ENCODE measurements at places on chromosomes 3 and 15. TPM values are rescaled to one million over a fixed set of nuclear protein-coding genes. Genes with fewer than 3 reads are reported as not detected.

The PLSCR2 gene
- not detected for polyA plus RNA-seq

- H3K4me3 ChIP-seq: no peak overlapping the region
- DNase-seq: no peak
- H3K36me3 ChIP-seq: no peaks in the 10 kb centered on the region
- no peak overlapping the region for H3K27ac ChIP-seq
- no peaks in the 10 kb centered on the region for H3K27me3 ChIP-seq
Measured at GRCh38 chr3:152205097-152205593, 63.6 kb upstream of the MBNL1 start.

The KBTBD8 gene
- 0.26 TPM for polyA plus RNA-seq

GRCh38 chr3:126101521-126101982 is 17.6 kb upstream of the SLC41A3 start:
- H3K4me3 ChIP-seq: no peak overlapping the region
- H3K27ac ChIP-seq: no peak overlapping the region
- no peaks in the 10 kb centered on the region for H3K4me1 ChIP-seq
- H3K36me3 ChIP-seq: no peaks in the 10 kb centered on the region
- H3K27me3 ChIP-seq: peaks cover 3% of the 10 kb centered on the region

DNA sequence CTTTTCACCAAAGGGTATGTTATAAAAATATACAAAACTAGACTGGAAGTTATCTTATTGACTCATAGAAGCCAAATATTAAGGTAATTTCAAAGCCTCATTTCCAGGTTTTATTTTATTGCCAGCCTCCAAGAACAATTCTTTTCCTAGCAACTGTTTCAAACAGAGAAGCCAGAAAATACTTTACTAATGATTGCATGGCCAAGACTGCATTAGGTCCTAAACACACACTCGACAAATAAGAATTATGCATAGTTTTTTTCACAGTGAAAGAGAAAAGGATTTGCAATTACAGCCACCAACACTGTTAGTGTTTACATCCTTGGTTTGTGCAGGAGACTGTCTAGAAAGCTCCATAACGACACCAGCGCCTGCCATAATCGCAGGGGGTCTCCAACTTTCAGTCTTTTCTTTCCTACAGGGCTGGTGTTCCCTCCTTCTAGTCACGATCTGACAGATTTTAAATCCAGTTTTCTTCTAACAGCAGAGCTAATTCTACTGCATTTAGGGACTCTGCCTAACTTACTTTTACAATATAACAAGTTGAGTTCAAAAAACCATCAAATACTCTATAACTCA is 58.1 kb downstream of the CLASP2 start:
- H3K4me1 ChIP-seq: peaks cover 41% of the 10 kb centered on the region
- H3K4me3 ChIP-seq: peak overlapping the region; percentile 10
- peak overlapping the region; percentile 41 for H3K27ac ChIP-seq
- H3K36me3 ChIP-seq: no peaks in the 10 kb centered on the region
- no peaks in the 10 kb centered on the region for H3K27me3 ChIP-seq

The LRRC34 gene
- polyA plus RNA-seq: 0.72 TPM

DNA sequence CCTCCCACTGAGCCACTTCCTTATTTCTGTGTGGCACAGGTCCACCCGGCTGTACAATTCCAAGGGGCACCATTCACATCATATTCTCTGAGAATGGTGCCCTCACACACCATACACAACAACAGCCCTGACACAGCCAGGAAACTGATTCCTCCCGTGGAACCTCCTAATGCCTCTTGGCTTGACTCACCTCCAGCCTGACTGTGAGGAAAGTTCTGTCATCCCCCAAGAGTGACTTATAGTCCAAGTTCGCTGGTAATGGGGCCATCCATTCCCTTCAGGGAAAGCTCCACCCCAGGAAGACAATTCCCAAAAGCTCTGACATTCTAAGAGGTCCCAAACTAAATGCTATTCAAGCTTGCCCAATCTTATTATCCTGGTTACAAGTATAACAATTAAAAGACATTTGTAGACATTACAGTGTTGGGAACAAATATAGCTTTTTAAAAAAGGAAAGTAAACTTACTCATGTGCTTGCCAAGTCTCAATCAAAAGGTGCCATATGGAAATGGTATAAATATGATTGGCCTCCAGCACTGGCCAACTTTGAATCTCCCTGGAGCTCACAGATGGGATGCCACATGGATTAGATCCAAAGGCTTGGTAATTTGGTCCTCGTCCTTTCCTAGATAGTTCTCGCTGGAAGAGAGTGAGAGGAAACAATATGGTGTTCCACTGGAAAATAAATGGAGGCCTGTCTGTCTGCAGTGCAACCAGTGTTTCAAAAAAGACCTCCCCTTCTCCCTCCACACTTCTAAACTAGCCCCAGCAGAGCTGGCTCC is 56.3 kb upstream of the PSMD6 start:
- peaks cover 3% of the 10 kb centered on the region for H3K27me3 ChIP-seq
- no peak for DNase-seq
- H3K36me3 ChIP-seq: no peaks in the 10 kb centered on the region
- no peak overlapping the region for H3K27ac ChIP-seq

- no peak for DNase-seq
- H3K4me3 ChIP-seq: no peak overlapping the region
- no peaks in the 10 kb centered on the region for H3K4me1 ChIP-seq
- H3K27ac ChIP-seq: no peak overlapping the region
- peaks cover 3% of the 10 kb centered on the region for H3K27me3 ChIP-seq
Measured at GRCh38 chr3:120160050-120160449, 65.8 kb upstream of the GSK3B start.

The GOLGA6A gene
- not detected for polyA plus RNA-seq

The MBNL1 gene
- 179 TPM for polyA plus RNA-seq

DNA sequence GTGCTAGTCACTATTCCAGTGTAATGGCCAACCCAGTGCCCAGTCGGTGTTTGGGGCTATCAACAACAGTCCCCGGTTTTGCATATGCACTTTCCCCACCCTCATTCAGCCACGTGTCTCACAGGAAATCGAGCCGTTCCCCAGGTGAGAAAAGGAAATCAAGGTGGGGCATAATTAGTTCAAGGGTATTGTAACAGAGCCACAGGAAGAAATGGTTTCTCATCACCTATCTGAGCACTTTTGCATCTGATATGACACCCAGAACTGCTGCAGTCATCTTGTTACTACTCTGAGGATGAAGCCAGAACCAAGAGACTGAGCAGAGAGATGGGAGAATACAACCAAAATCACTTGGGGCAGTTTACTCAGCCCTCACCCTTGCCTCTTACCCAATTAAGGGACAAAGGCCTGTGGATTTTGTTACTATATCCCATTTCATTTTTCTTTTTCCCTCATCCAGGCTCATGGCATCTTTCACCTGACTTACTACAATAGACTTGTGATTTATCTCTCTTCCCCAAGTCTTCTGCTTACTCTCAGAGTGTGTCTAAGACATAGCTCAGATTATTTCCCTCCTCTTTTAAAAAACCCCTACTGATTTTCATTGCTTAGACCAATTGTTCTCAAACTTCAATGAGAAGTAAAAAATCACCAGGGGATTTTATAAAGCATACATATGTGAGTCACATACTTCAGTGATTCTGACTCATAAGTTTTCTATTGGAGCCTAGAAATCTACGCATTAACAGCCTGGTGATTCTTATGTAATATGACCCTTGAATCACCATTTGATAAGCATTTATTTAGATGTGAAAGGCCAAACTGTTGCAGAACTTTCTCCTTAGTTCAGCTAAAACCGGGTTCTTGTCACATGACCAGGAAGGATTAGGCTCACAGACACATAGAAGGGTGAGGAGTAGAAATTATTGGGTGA is 40.5 kb downstream of the TRAT1 start:
- H3K27me3 ChIP-seq: no peaks in the 10 kb centered on the region
- no peak overlapping the region for H3K4me3 ChIP-seq
- DNase-seq: peak; percentile 2
- H3K36me3 ChIP-seq: no peaks in the 10 kb centered on the region

The NDN gene
- 23.1 TPM for polyA plus RNA-seq

GRCh38 chr15:100726070-100726420 is 123.7 kb downstream of the ASB7 start:
- no peak overlapping the region for H3K27ac ChIP-seq
- no peak for DNase-seq
- no peaks in the 10 kb centered on the region for H3K27me3 ChIP-seq
- no peak overlapping the region for H3K4me3 ChIP-seq
- no peaks in the 10 kb centered on the region for H3K36me3 ChIP-seq
- H3K4me1 ChIP-seq: peaks cover 20% of the 10 kb centered on the region

The FEZF2 gene
- not detected for polyA plus RNA-seq

DNA sequence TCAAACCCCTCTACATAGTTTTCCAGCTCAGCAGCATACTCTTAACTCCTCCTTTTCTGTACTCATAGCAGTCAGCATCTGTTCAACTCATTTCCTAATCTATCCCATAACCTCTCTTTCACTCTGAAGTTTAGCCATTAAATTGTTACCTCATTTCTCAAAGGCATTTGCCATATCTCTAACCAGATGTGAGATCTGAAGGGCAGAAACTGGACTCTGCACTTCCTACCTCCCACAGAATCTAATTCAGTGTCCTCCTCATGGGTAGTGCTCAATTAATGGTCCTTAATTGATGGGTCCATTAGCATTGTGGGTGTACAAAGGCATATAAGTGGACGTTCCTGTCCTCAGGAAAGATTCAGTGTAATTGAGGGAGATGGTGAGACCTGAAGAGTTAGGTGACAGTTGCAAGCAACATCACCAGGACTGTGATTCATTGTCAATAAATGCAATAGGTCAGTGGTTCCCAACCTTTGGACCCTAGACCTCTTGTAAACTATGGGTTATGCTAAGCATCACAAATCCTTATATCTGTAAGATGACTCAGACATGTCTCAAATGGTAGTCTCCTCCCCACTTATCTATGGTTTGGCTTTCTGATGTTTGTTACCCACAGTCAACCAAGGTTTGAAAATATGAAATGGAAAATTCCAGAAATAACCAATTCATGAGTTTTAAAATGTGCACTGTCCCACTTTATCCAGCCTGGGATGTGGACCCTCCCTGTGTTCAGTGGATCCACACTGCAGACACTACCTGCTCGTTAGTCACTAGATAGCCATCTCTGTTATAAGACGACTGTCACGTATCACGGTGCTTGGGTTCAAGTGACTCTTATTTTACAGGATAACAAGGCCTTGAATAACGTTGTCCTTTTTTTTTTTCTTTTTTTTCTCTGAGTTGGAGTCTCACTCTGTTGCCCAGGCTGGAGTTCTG is 25.0 kb upstream of the UACA start:
- no peak for DNase-seq
- H3K4me1 ChIP-seq: peaks cover 20% of the 10 kb centered on the region
- no peak overlapping the region for H3K27ac ChIP-seq

DNA sequence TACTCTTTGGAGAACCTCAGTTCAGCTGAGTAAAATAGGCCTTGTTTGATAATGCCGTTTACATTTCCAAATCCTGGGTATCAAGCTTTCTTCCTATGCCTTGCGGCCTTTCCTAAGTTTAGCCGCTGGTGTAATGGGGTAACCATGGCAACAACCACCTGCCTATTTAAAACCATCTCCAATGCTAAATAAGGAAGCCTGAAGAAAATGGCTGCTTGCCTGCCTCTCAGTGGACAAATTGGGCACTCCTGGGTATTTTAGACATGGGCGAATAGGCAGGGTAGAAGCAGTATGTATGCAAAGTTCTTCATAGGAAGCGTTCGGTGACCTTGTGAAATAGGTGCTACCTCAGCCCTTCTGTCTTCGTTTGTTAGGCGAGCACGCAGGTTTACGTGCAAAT is 122.7 kb downstream of the DGKG start:
- no peaks in the 10 kb centered on the region for H3K4me1 ChIP-seq
- no peak overlapping the region for H3K27ac ChIP-seq
- H3K4me3 ChIP-seq: no peak overlapping the region
- no peaks in the 10 kb centered on the region for H3K36me3 ChIP-seq
- peaks cover 3% of the 10 kb centered on the region for H3K27me3 ChIP-seq
- no peak for DNase-seq

GRCh38 chr3:8456412-8456811 is 45.2 kb upstream of the LMCD1 start:
- H3K36me3 ChIP-seq: no peaks in the 10 kb centered on the region
- no peak for DNase-seq
- no peaks in the 10 kb centered on the region for H3K4me1 ChIP-seq
- no peak overlapping the region for H3K4me3 ChIP-seq

The SLC27A2 gene
- not detected for polyA plus RNA-seq

The OIP5 gene
- polyA plus RNA-seq: 11.9 TPM

DNA sequence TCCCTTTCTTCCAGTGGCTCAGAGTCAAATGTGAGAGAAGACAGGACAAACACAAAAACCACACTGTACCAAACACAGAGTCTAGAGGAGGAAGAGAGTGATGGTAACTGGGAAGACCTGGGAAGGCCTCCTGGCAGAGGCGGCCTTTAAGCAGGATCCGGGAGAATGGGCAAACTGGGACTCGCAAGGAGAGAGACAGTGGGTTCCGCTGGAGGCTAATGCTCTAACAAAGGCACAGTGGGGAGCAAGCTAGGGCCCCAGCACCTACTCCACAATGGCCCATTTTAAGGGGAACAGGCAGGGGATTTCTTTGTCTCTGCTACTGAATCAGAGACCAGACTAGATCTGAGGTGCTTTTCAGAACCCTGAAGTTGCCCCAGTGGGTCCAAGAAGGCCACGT is 81.4 kb upstream of the HES1 start:
- no peaks in the 10 kb centered on the region for H3K36me3 ChIP-seq
- no peak overlapping the region for H3K4me3 ChIP-seq
- H3K27ac ChIP-seq: no peak overlapping the region
- DNase-seq: no peak
- H3K4me1 ChIP-seq: peaks cover 4% of the 10 kb centered on the region
- H3K27me3 ChIP-seq: no peaks in the 10 kb centered on the region

The B3GNT5 gene
- 4.1 TPM for polyA plus RNA-seq

GRCh38 chr3:136247855-136248590 is 2.1 kb upstream of the PCCB start:
- H3K36me3 ChIP-seq: no peaks in the 10 kb centered on the region
- H3K4me3 ChIP-seq: no peak overlapping the region
- H3K4me1 ChIP-seq: peaks cover 8% of the 10 kb centered on the region
- no peaks in the 10 kb centered on the region for H3K27me3 ChIP-seq

The CCDC9B gene
- 7.6 TPM for polyA plus RNA-seq

DNA sequence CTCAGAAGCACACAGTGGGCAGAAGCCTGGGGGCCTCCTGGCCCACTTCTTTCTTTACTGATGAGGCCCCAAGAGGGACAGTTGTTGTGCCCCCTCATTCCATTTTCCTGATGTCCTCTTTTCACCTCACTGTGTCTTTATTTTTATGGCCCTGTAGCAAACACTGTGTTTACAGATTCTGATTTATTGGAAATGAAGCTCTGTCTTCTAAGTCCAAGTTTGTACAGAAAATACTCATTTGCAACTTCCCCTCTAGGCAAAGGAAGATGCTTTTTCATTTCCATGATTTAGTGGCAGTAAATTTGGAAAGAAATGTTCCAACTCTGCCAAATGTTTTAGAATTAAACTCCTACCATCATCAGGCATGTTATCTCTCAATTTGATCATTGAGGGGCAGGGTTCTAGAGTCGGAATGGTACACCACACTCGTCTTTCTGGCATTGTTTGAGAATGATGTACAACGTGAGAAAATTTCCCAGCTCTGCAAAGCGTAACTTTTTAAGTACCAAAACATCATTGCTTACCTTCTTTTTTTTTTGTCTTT is 129.7 kb downstream of the ARNT2 start:
- DNase-seq: no peak
- H3K4me3 ChIP-seq: no peak overlapping the region
- H3K4me1 ChIP-seq: no peaks in the 10 kb centered on the region
- peaks cover 6% of the 10 kb centered on the region for H3K27me3 ChIP-seq

GRCh38 chr3:190811775-190812480 is 50.6 kb downstream of the GMNC start:
- H3K27ac ChIP-seq: no peak overlapping the region
- DNase-seq: peak; percentile 33
- no peaks in the 10 kb centered on the region for H3K27me3 ChIP-seq

- peaks cover 14% of the 10 kb centered on the region for H3K36me3 ChIP-seq
- peak; percentile 63 for DNase-seq
- no peak overlapping the region for H3K27ac ChIP-seq
Measured at GRCh38 chr15:70672081-70672480, 91.3 kb downstream of the UACA start.

Data from endothelial cell of umbilical vein (primary cell).